Progenitor cell of endocrine pancreas (in vitro differentiated cells): ENCODE measurements at places on chromosomes 6 and 20. TPM values are rescaled to one million over a fixed set of nuclear protein-coding genes. Genes with fewer than 3 reads are reported as not detected.

Gene RAB44
- not detected in 2 replicates for total RNA-seq

Gene HDDC2
- total RNA-seq = 49.4 and 55.8 TPM in 2 replicates

Gene COX4I2
- total RNA-seq = not detected in 2 replicates

- H3K4me3 ChIP-seq = no peak overlapping the region
- peaks cover 5% of the 10 kb centered on the region for H3K4me1 ChIP-seq
- no peak overlapping the region for H3K27ac ChIP-seq
- no peaks in the 10 kb centered on the region for H3K36me3 ChIP-seq
- peaks cover 76% of the 10 kb centered on the region for H3K27me3 ChIP-seq
These were observed 44.3 kb downstream of the PDYN start for GRCh38 chr20:1949347-1950100.

Gene SLC17A4
- 3.6 and 5.3 TPM in 2 replicates for total RNA-seq

Gene RMND1
- total RNA-seq = 38.5 and 40.2 TPM in 2 replicates

DNA sequence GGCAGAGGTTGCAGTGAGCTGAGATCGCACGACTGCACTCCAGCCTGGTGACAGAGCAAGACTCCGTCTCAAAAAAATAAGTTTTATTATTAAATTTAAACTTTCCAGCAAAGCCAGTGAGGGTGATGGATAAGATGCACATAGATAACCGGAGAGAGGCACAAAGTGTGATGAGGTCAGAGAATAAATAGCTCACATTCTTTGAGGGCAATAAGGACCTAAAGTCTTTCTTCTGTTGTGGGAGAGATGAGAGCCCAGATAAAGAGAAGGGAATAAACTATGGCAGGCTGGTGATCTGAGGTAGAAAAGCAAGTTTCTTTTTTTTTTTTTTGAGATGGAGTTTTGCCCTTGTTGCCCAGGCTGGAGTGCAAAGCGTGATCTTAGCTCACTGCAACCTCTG, 20.6 kb upstream of the EZR start:
- no peak overlapping the region for H3K27ac ChIP-seq
- H3K36me3 ChIP-seq = no peaks in the 10 kb centered on the region
- no peak overlapping the region for H3K4me3 ChIP-seq
- H3K27me3 ChIP-seq = no peaks in the 10 kb centered on the region
- DNase-seq = no peak
- H3K4me1 ChIP-seq = peaks cover 15% of the 10 kb centered on the region

DNA sequence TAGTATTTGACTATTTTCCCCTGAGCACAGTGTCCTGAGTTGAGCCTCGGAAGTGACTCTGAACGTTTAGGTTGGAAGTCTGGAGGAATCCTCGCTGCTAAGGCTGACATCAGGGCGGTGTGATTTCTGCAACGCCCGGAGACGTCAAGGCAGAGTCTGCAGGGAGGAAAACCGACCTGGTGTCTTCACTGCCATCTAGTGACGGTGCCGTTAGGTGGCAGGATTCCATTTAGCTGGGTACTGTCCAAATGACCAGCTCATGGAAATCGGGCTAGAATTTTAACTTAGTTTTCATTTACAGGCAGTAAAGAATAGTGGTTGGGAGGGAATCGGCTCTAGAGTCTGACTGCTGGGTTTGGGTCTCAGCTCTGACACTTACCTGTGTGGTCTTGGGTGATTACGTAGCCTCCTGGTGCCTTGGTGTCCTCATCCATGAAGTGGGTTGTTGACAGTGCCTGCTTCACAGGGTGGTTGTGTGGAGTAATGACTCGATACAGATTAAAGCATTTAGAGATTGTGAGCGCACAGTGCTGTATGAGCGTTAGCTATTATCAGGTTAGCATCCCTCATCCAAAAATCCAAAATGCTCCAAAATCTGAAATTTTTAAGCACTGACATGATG, 35.0 kb downstream of the FOXF2 start:
- H3K27me3 ChIP-seq = peaks cover 36% of the 10 kb centered on the region
- H3K36me3 ChIP-seq = no peaks in the 10 kb centered on the region
- H3K4me1 ChIP-seq = no peaks in the 10 kb centered on the region
- no peak overlapping the region for H3K4me3 ChIP-seq
- H3K27ac ChIP-seq = no peak overlapping the region

Gene RAMACL
- 1.7 and 2.7 TPM in 2 replicates for total RNA-seq

GRCh38 chr6:28446818-28447511, 3.7 kb upstream of the ZSCAN23 start:
- DNase-seq = peak; percentile 15
- no peaks in the 10 kb centered on the region for H3K27me3 ChIP-seq
- H3K27ac ChIP-seq = peak overlapping the region; percentile 91
- H3K4me1 ChIP-seq = peaks cover 13% of the 10 kb centered on the region
- H3K4me3 ChIP-seq = peak overlapping the region; percentile 87
- H3K36me3 ChIP-seq = no peaks in the 10 kb centered on the region

- H3K4me1 ChIP-seq = peaks cover 7% of the 10 kb centered on the region
- DNase-seq = no peak
These were observed 81.0 kb downstream of the GPX5 start for GRCh38 chr6:28606424-28607391.

GRCh38 chr20:46774236-46774635, 64.8 kb downstream of the SLC2A10 start:
- H3K4me1 ChIP-seq = no peaks in the 10 kb centered on the region
- peaks cover 14% of the 10 kb centered on the region for H3K27me3 ChIP-seq
- H3K27ac ChIP-seq = no peak overlapping the region
- H3K36me3 ChIP-seq = no peaks in the 10 kb centered on the region

DNA sequence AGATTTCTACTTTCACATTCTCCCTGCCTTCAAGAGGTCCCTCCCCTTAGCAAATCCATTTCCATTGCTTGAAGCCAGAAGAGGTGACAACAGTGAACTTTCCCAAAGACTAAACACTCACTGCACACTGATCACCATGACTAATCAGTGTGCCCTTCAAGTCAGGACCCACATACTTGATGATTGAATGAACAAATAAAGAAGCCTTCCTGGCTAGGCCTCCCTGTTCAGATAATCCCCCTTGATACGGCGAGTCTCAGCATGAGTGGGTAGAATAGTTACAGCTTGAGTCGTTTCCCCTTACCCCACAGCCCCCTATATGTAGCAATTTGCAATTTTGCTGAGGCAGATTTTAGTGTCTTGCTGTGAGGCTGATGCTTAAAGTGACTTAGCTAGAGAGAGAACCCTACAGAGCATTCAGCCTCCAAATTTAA, 102.2 kb downstream of the UNC5CL start:
- peaks cover 4% of the 10 kb centered on the region for H3K36me3 ChIP-seq
- H3K4me3 ChIP-seq = no peak overlapping the region
- no peak overlapping the region for H3K27ac ChIP-seq
- H3K27me3 ChIP-seq = peaks cover 9% of the 10 kb centered on the region

Gene ANGPT4
- not detected in 2 replicates for total RNA-seq

DNA sequence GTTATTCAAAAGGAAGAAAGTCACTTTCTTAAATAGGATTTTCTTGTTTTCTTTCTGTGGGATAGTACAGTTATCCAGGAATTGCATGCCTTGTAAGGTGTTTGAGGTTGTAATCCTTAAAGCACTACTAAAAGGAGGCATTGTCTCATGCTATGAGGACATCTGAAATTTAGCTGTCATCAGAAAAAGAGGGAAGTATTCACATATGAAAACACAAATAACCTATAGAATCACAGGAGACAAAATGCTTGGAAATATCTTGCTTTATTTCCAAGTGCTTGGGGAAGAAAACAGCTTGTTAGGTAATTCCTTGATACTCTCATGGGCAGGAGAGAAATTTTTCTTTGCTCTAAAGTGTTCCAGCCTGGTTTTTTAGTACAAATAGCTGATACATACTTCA, 40.1 kb downstream of the HECA start:
- no peak overlapping the region for H3K4me3 ChIP-seq
- peaks cover 7% of the 10 kb centered on the region for H3K4me1 ChIP-seq
- H3K27ac ChIP-seq = no peak overlapping the region
- no peaks in the 10 kb centered on the region for H3K27me3 ChIP-seq
- peaks cover 21% of the 10 kb centered on the region for H3K36me3 ChIP-seq

GRCh38 chr20:38726804-38727606, 2.7 kb downstream of the SLC32A1 start:
- H3K27ac ChIP-seq = peak overlapping the region; percentile 1
- H3K4me3 ChIP-seq = no peak overlapping the region
- peaks cover 92% of the 10 kb centered on the region for H3K27me3 ChIP-seq
- DNase-seq = peak; percentile 45
- no peaks in the 10 kb centered on the region for H3K36me3 ChIP-seq

- no peaks in the 10 kb centered on the region for H3K36me3 ChIP-seq
- DNase-seq = peak; percentile 38
- H3K27me3 ChIP-seq = peaks cover 2% of the 10 kb centered on the region
These were observed 43.7 kb upstream of the PMEPA1 start for GRCh38 chr20:57753332-57754164.

DNA sequence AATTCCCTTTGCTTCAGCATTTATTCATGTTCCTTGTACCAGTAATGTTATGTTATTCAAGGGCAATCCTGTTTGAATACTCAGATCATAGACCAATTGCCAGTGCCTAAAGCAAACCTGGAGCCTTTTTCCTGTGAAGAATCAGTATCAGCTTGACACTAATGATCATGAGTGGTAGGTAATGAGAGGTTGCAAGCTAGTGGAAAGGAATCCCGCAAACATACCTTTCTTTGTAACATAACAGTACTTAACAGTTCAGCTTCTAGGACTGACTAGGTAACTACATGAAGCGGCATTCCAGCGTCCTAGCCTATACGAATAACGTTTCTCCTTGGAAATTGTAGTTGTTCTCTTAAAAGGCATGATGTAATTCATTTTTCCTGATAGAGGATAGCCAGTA, 253.7 kb downstream of the TMEM242 start:
- H3K36me3 ChIP-seq = peaks cover 2% of the 10 kb centered on the region
- H3K27ac ChIP-seq = no peak overlapping the region
- H3K27me3 ChIP-seq = no peaks in the 10 kb centered on the region
- DNase-seq = no peak
- H3K4me1 ChIP-seq = peaks cover 44% of the 10 kb centered on the region

DNA sequence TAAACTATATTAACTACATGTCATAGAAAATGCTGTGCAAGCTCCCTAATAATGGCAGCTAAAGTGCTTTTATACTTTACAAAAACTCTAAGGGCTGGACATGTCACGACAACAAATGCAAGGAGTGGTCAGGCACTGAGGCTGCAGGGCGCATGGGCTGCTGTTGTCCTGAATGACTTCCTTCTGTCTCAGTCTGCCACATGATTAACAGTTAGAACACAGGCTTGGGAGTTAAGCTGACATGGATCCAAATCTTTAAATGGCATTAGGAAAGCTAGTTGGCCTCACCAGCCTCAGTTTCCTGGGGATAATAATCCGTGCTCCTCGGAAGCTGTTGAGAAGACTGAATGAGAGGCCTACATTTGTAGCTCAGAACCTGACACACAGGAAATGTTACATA, 57.4 kb downstream of the PREP start:
- H3K4me1 ChIP-seq = peaks cover 4% of the 10 kb centered on the region
- no peaks in the 10 kb centered on the region for H3K27me3 ChIP-seq
- DNase-seq = no peak
- no peak overlapping the region for H3K4me3 ChIP-seq

- no peak overlapping the region for H3K4me3 ChIP-seq
- H3K4me1 ChIP-seq = peaks cover 14% of the 10 kb centered on the region
- peak overlapping the region; percentile 19 for H3K27ac ChIP-seq
- H3K27me3 ChIP-seq = peaks cover 8% of the 10 kb centered on the region
- DNase-seq = no peak
- H3K36me3 ChIP-seq = no peaks in the 10 kb centered on the region
These were observed 101.7 kb upstream of the FOXA2 start for GRCh38 chr20:22686097-22686496.

Gene TFAP2A
- total RNA-seq = 4.7 and 10.0 TPM in 2 replicates

- no peak overlapping the region for H3K27ac ChIP-seq
- DNase-seq = no peak
- H3K36me3 ChIP-seq = no peaks in the 10 kb centered on the region
- no peaks in the 10 kb centered on the region for H3K4me1 ChIP-seq
- no peaks in the 10 kb centered on the region for H3K27me3 ChIP-seq
These were observed 64.8 kb upstream of the POU3F2 start for GRCh38 chr6:98769546-98769945.

Gene TUBB1
- 0.16 and 0.19 TPM in 2 replicates for total RNA-seq

DNA sequence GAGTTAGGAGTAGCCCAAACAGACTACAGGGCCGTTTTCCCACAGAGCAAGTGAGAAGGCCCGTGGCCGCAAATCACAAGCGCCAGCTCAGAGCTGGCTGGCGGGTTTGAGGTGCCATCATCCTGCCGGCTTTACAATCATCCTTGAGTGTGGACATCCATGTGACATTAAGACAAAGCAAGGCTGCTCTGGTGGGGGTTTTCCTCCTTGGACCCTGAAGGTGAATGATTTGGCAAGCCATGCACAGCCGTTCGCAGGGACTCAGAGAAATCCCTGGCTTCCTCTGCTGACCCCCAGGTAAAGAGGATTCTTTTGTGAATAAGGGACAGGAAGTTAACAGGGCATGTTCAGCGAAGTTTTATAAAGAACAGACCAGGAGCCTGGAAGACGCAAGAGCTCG, 137.2 kb downstream of the AGPAT4 start:
- no peaks in the 10 kb centered on the region for H3K27me3 ChIP-seq
- peaks cover 32% of the 10 kb centered on the region for H3K36me3 ChIP-seq
- H3K4me3 ChIP-seq = no peak overlapping the region
- no peaks in the 10 kb centered on the region for H3K4me1 ChIP-seq
- no peak overlapping the region for H3K27ac ChIP-seq

DNA sequence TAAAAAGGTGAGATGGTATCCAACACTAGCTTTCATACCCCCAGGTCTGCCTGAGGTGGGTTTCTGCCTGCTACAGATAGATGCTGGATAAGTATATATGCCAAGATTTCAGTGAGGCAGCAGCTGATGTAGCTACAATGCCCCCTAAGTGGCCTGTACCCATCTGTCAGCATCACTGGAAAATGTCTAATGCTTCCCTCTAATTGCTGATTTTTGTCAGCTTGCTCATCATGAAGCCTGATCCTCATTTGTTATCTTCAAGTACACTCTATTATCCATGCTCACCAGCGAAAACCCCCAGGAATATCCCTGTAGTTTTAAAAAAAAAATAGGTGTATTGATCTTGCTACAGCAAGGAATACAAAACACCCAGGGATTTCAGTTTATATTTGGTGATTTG, 32.2 kb downstream of the OPRM1 start:
- H3K4me3 ChIP-seq = no peak overlapping the region
- no peaks in the 10 kb centered on the region for H3K4me1 ChIP-seq
- H3K27me3 ChIP-seq = no peaks in the 10 kb centered on the region
- no peak overlapping the region for H3K27ac ChIP-seq
- no peaks in the 10 kb centered on the region for H3K36me3 ChIP-seq

Gene BPIFB1
- total RNA-seq = not detected in 2 replicates

DNA sequence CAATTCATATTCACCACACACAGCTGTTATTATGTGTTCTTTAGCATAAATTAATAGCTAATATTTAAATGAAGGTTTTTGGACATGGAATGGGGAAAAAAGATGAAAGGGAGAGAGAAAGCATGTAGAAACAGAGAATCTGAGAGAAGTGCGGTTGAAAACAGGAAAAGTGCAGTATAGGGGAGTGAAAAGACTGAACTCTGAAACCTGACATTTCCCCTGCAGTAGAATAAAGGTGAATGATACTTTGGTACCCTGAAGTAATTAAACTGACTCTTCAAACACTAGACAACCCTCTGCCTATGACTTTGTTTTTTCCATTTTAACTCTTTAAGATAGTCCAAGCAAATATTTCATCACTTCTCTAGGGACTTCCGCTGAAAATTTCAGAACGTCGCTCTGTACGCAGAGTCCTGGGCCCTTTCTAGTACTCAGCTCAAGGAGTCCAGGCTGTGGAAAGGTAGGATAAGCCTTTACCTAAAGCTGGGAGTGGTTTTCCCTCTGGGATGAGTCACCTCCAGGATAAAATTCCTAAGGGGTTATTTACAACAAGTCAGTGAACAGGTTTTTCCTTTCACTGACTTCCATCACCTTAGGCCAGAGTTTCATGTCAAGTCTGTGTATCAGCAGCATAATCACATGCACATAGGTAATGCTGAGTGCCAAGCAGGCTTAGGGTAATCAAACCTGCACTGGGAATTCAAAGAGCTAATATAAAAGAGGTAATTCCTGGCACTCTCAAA, 614.5 kb downstream of the PKHD1 start:
- H3K27me3 ChIP-seq = no peaks in the 10 kb centered on the region
- H3K36me3 ChIP-seq = no peaks in the 10 kb centered on the region
- peaks cover 14% of the 10 kb centered on the region for H3K4me1 ChIP-seq
- peak overlapping the region; percentile 41 for H3K27ac ChIP-seq
- H3K4me3 ChIP-seq = no peak overlapping the region

Gene NOX3
- total RNA-seq = not detected in 2 replicates
